ENCODE measurements at places on chromosomes 1 and 21.
A peak's percentile ranks its signal among the peaks of the same experiment; 100 is the strongest.

DNA sequence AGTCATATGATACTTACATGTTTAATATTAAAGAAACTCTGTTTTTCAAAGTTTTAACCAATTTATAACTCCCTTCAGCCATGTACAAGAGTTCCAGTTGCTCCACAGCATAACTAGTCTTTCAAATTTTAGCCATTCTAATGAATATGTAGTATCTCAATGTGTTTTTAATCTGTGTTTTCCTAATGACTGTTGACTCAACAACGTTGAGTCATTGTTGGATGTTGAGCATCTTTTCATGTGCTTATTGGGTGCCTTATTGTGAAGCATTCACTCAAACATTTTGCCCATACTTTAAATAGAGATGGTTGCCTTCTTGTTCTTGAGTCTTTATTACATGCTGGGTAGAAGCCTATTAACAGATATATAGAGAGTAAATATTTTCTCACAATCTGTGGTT lies 240.2 kb upstream of the LYPLAL1 start:
- DNase-seq = no peak

- DNase-seq = no peak
These were observed 68.9 kb downstream of the ST3GAL3 start for GRCh38 chr1:43776043-43776761.

DNA sequence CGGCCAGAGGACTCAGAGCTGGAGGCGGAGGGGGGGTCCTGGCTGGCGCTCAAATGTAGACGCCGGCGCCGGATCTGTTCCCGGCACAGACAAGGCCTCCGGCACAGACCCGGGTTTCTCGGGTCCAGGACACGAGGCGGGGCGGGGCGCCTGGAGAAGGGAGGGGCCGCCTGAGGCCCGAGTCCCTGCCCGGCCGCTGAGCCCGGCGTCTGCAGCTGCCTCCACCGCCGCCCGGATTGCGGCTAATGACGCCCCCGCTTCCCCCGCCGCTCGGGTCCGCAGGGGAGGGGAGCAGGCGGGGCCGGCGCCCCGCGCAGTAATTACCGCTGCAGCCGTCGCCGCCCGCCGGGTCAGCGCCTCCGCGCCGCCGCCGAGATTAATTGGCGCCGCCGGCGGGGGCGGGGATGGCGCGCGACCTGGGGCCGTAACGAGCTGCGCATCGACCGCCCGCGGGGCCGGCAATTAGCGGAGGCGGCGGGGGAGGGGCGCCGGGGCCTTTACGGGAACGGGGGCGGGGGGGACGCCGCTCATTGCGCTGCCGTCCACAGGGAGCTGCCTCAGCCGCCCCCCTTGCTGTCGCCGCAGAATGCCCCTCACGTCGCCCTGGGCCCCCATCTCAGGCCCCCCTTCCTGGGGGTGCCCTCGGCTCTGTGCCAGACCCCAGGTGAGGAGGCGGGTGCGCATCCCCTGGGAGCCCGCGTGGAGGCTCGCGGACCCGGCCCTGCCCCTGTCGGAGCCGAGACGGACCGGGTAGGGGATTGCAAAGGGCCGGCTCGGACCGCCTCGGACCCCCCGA lies 17.3 kb downstream of the NOC2L start:
- DNase-seq = peak; percentile 84

DNA sequence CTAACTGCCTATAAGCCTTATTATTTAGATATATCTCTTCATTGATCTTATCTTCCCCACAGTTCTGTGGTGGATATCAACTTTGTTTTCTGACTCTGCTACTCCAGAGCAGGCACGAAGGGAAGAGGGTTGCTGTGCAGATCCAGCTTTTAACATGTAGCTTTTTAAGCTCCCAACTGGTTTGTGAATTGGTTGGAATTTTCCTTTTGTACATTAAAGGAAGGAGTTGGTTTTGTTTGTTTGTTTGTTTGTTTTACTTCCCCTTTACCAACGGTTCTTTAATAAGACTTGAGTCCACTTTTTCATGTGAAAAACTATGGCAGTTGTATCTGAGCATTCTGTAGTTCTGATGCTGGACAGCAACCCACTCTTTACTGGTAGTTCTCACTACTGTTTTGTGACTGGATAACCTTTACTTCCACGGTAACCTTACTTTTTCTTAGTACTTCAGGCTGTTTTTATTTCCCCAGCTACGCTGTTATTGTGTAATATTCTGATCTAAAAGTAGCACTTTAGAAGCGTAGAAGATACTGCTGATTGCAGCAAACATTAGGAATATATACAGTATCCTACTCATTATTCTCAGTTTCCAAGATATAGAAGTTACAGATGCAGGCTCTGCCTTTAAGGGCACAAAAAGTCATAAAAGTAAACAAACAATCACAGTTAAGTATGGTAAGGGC lies 1.6 kb downstream of the GNPAT start:
- DNase-seq = no peak

GRCh38 chr21:36579898-36580297 lies 100.0 kb upstream of the CLDN14 start:
- no peak for DNase-seq

DNA sequence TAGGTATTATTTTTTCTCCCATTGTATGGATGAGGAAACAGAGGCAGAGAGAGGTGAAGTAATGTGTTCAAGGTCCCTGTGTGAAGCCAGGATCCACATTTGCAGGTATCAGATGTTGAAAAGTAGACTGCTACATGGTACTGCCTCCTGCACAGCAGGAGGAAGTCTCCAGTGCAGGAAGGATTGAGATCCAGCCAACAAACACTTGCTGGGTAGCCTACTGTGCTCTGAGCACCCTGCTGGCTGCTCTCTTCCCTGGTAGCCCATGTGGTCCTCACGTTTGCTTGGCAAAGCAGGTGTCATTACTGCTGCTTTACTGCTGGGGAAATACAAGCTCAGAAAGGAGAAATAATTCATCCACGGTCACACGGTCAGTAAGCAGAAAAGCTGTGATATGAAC lies 21.3 kb upstream of the GRIK3 start:
- no peak for DNase-seq

DNA sequence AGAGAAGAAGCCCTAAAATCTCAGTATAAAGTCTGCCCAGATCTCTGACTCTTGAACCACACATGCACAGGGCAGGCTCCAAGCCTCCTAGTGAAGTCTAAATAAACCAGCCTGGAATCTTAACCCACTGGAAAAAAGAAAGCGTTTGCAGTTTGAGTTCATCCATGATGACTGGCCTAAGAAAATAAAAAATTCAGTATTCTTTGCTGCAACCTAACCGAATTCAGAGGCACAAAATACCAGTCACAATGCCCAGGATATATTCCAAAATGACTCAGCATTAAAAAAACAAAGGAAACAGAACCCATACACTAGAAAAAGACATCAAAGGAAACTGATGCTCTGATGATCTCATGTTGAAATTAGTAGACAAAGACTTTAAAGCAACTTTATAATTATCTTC lies 269.2 kb downstream of the SDCCAG8 start:
- DNase-seq = no peak

GRCh38 chr1:223429821-223430220 lies 36.6 kb downstream of the CCDC185 start:
- DNase-seq = no peak

DNA sequence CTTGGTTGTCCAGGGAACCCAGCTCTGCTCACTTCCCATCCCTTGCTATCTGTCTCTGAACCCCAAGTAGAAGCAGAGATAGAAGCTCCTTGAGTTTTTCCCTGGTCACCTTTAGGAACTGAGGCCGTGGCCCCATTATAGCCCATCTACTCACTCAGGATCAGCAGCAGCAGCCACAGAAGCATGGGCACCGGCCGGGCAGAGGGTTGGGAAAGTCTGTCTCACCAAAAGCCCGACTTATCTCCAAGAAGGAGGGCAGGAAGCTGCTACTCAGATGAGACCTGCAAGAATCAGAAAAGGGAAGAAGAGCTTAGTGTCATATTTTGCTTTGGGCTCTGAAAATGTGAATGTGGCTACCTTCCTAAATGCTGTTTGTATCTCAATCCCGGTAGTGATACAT lies 264 bp downstream of the FCRL3 start:
- no peak for DNase-seq

GRCh38 chr1:11550664-11551283 lies 71.8 kb downstream of the DISP3 start:
- no peak for DNase-seq

GRCh38 chr1:148263128-148263905 lies 111.2 kb upstream of the NBPF11 start:
- peak; percentile 74 for DNase-seq

GRCh38 chr1:236280438-236281197 lies 1.1 kb downstream of the ERO1B start:
- peak; percentile 42 for DNase-seq

- DNase-seq = no peak
These were observed 75.9 kb downstream of the HUNK start for GRCh38 chr21:31948676-31949075.

DNA sequence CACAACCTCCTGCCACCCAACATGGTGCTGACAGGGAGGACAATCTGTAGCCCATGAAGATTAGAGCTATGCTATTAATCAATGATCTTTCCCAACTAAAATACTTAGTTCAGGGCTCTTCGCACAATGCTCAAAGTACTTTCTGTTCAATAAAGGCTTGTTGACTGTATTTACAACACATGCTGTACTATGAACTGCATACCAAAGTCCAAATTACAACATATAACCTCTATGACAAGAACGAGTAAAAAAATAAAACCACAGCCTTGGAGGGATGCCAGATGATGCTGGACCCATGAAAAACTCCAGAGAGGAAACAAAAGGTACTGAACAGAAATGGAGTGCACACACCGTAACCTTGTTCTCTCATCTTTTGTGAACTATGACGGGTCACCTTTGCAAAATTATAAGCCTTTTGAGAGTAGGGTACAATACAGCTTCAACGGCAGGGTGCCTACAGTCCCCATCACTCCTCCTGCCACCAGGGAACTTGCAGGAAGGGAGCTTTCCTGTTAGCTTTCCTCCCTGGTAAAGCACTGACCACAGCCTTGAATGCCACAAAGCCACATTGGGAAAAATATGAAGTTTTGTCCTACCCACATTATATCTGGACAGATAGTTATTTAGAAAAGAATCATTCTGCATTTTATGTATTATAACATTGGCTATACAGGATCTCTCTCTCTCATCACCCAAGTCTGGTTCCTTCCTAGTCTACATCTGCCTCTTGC lies 175.6 kb downstream of the NRIP1 start:
- no peak for DNase-seq

DNA sequence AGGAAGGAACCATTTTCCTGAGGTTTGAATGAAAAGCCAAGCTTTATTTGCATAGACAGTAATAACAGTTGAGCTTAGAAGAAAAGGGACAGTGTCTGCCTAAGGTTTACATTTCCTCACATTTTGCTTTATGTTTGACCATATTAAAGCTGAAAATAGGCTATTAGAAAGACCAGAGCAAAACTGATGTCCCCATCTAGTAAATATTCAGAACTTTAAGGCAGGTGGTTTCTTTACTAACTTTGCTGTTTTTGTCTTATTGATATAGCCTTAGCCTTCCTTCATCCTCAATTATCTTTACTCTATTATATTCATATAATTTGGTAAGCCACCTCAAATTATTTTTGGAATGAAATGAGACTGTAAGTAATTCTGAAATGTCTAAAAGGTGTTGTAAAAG lies 53.6 kb upstream of the LAPTM5 start:
- no peak for DNase-seq

DNA sequence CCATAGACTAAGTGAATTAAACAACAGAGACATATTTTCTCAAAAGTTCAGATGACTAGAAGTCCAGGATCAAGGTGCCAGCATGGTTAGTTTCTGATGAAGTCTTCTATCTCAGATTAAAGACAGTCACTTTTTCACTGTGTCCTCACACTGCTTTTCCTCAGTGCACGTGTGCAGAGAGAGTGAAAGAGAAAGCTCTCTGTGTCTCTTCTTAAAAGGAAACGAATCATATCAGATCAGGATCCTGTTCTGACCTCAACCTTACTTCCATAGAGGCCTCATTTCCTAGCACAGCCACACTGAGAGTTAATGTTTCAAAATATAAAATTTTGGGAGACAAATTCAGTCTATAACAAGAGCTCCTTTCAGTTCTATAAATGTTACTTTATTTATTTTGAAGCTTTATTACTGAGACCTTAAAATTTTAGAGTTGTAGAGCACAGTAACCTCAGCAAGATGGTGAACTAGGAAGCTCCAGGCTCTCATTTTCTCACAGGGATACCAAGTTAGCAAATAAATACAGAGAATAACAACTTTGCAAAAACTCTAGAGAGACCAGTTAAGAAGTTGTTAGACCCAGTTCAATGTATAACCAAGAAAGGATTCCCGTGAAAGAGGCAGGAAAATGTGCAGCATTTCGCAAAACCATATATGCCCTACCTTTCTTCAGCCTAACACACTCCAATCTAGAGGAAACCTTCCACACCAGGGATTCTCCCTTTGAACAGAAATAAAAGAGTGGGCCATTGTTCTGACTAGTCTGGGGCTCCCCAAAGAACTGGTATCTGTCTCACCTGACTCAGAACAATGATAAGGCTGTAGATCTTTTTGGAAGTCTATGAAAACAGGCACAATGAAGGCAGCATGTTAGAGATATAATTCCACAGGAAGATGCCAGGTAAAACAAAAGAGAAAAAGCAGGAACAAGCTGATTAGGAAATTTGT lies 372.2 kb downstream of the MRPL39 start:
- DNase-seq = no peak

GRCh38 chr1:7046314-7046713 lies 261.1 kb downstream of the CAMTA1 start:
- DNase-seq = no peak

DNA sequence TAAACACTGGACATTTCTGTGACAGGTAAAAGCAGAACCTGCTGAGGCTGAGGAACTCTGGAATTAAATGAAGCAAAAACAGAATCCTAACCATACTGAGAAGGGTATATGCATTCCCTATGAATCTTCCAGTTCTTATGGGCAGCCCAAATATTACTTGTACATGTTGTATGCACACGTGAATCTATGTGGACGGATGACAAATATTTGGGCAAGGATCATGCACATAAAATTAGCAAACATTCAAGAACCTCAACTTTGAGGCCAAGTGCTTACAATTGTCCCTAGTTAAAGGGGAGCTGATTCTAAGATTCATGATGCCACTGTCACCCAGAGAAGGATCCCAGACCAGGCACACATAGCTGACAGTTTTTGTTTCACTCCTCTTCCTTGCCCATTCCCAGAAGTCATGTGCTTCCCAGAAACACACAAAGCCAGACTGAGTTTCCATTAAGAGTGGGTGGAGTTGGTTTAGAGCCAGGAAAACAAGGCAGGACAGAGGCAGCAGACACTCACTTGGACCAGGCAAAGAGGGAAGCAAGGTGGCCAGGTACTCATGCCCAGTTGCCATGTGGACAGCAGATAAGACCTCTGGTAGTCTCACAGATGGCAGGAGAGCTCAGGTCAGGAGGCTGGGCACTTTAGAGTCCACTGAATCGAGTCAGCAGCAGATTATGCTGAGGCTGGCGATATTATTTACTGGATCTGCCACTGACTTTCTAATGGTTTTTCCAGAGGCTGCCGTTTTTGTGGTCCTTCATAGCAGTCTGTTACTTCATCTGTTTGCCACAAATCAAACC lies 25.6 kb downstream of the AK2 start:
- DNase-seq = no peak
